AG20443 (cell line): ENCODE measurements at places on chromosomes 3 and 15.
A peak's percentile ranks its signal among the peaks of the same experiment; 100 is the strongest.

GRCh38 chr3:192331749-192332385, 395.5 kb downstream of the FGF12 start:
- DNase-seq, result no peak

DNA sequence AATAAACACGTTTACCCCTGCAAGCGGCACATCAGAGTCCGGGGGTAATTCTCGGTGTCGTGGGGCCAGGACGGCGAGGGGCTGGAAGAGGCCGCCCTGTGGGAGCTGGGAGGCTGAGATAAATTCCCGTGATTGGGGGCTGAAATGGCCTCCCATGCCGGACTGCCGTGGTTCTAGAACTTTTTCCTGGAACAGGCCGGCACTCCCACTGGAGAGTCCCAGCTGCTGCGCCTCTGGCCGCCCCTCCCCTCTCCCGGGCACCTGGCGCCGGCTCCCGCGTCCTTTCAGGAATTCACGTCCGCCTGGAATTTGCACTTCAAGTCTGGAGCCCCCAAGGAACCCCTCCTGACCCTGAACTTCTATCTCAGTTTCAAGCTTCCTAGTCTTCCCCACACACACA, 10.8 kb upstream of the LRRC2 start:
- DNase-seq, result no peak

DNA sequence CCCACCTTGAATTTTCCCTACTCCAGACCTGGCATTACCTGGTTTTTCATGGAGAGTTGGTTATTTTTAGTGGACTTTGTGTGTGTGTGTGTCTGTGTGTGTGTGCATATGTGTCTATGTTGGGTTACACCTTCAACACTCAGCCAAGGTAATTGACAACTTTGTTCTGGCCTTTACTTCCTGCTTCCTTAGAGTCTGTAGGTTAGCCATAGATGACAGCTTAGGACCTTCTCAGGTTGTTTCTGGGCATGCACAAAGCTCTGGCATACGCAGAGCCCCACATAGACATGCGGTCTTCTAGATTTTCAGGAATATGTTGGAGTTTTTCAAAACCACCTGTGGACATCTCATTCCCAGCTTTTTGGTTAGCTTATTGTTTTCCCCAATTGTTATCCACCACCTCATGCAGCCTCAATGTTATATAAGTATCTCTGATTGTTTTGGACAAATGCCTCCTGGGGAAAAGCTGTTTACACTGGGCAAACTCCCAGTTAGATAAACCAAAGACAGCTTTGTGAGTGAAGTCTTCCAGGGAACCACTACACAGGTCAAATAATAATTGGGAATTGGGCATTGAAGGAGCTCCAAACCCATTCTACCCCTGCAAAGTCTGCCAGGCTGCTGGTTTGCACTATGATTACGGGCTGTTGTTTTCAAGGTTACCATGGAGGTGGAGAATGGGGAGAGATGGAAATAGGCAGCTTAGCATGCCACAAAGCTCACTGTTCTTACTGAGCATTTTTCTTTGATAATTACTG, 201.2 kb downstream of the ADAMTSL3 start:
- no peak for DNase-seq

GRCh38 chr15:52378746-52379394, 83.3 kb upstream of the MYO5C start:
- no peak for DNase-seq

DNA sequence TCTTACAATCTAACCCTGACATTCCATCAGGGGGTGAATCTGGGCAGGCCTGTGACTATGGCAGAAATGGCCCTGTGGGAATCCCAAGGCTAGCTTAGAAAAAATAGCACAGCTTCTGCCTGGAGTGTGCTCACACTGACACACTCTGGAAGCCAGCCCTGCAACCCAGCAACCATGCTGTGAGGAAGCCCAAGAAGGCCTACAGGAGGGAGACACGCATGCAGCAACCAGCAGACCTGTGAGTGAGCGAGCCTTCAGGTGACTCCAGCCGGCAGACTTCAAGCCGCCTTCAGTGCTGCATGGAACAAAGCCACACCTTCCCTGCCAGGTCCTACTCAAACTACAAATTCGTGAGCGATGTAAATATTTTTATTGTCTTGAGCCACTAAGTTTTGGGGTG, 26.1 kb downstream of the RAB6B start:
- DNase-seq, result no peak

GRCh38 chr3:36859494-36859893, 85.4 kb downstream of the TRANK1 start:
- no peak for DNase-seq

- peak; percentile 37 for DNase-seq
Observed at GRCh38 chr3:62134061-62134496, 239.3 kb downstream of the FEZF2 start.

DNA sequence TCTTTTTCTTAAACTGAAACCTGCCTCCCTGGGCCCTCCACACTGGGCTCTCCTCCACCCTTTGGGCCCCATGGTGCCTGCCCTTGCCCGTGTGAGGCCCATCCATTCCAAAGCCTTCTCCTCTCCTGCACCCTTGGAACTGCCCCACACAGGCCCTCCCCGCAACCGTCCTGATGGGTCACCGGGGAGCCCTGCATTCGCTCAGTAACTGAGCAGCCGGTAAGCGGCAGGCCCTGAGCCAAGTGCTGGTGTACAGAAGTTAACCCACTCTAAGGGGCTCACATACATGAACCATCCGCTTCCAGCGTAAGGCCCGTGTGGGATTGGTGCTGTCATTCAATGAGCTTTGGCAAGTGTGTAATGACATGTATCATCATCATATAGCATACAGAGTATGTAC, 5.4 kb upstream of the LRRC15 start:
- no peak for DNase-seq

DNA sequence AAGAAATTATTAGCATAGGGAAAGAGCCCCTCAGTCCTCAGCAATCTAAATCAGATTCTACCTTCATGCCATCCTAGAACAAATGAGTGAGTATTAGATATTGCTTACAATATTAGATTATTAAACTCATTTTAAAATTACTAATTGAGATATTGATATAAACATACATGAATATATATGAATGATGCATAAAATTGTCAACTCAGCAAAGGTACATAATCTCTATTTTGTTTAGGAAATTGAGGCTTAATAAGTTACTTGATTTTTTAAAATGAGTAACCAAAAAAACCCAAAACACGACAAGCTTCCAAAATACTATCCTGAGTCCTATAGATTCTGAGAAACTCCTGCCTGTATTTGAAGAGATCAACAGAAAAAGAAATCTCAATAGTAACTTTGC, 297.7 kb upstream of the TMCO5A start:
- DNase-seq, result no peak

- DNase-seq, result no peak
Observed at GRCh38 chr3:111776827-111777483, 82.1 kb upstream of the PHLDB2 start.
